Omental fat pad (tissue), 4 donors: ENCODE measurements at places on chromosomes 16 and 17. TPM values are rescaled to one million over a fixed set of nuclear protein-coding genes. Genes with fewer than 3 reads are reported as not detected.

DOC2A gene
- total RNA-seq = 0.95 TPM

HES7 gene
- not detected for total RNA-seq

CA10 gene
- total RNA-seq = not detected

P2RX1 gene
- 4.7 TPM for total RNA-seq

KRT40 gene
- total RNA-seq = not detected

CENPV gene
- 23.4 TPM for total RNA-seq

DHODH gene
- 13.2 TPM for total RNA-seq

RNF43 gene
- total RNA-seq = 0.28 TPM

AURKB gene
- 2.0 TPM for total RNA-seq

APOBR gene
- total RNA-seq = 15.6 TPM

GP1BA gene
- total RNA-seq = not detected

SLC4A1 gene
- 0.28 TPM for total RNA-seq

GDPD1 gene
- 3.2 TPM for total RNA-seq

TK1 gene
- total RNA-seq = 10.6 TPM

MLKL gene
- total RNA-seq = 40.2 TPM

NUP93 gene
- 21.6 TPM for total RNA-seq

ZPBP2 gene
- total RNA-seq = not detected

FZD2 gene
- 1.7 TPM for total RNA-seq

NDRG4 gene
- 15.5 TPM for total RNA-seq

MT1F gene
- total RNA-seq = 30.6 TPM

CES3 gene
- 0.84 TPM for total RNA-seq

GFAP gene
- total RNA-seq = 4.1 TPM

HOXB7 gene
- total RNA-seq = 5.3 TPM

ZG16 gene
- total RNA-seq = not detected

MYH13 gene
- not detected for total RNA-seq

SLC9A5 gene
- 0.82 TPM for total RNA-seq

GINS2 gene
- 0.25 TPM for total RNA-seq

SYNGR3 gene
- 1.6 TPM for total RNA-seq
